ENCODE measurements at places on chromosomes 4 and X.

GRCh38 chrX:49176421-49177326 lies 5.0 kb downstream of the PLP2 start:
- DNase-seq: peak; percentile 18

- DNase-seq: peak; percentile 27
Measured at GRCh38 chrX:17689971-17690409, 47.3 kb upstream of the SCML1 start.

- DNase-seq: no peak
Measured at GRCh38 chr4:109451544-109452273, 18.1 kb downstream of the SEC24B start.

DNA sequence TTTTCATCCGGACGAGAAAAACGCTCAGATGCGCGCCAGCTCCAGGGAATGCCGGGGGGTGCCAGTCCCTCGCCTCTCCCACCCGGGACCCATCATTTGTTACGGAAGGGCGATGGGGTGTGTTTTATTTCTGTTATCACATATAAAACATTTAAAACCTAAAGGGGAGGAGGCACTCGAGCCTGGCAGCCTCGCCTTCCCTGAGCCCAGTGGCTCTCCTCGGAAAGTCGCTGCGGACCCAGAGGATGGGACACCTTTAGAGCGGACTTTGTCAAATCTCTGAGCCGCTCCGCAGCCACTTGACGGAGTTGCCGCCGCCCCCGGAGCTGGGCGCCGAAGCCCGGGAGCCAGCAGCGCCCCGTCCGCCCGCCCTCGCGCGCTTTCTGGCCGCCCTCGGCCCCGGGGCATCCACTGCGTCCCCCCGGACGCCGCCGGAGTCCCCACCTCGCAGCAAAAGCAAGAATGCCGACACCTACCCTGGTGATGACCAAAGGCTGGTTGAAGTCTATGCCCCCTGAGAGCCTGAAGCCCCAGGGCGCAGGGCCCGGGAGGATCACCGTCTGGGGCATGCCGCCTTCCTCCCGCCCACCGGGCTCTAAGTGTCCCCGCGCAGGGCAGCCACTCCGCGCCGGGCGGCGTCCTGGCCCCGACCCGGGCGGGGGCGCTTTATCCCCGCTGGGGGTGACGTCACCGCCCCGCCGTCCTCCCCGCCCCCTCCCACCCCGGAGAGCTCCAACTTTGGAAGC lies at the start of gene PDLIM3:
Gene PDLIM3, minus strand, starts transcription at position 642 of the 746 bp plus-strand sequence. Its CDS starts 73 bp downstream, at position 569.
- no peak for DNase-seq

GRCh38 chrX:153925739-153926551 lies at the start of gene ARHGAP4:
Gene ARHGAP4 (minus strand): TSS chrX:153926264. CDS start chrX:153926202, 62 bp downstream.
- peak; percentile 22 for DNase-seq

- DNase-seq: peak; percentile 31
Measured at GRCh38 chrX:155071694-155072280, 479 bp downstream of the BRCC3 start.

GRCh38 chr4:127631420-127631819 lies 1.3 kb upstream of the INTU start:
- DNase-seq: no peak

- DNase-seq: peak; percentile 14
Measured at GRCh38 chr4:165207016-165207430, 338 bp upstream of the KLHL2 start.

GRCh38 chr4:2365054-2365912 lies 53.2 kb downstream of the ZFYVE28 start:
- no peak for DNase-seq

DNA sequence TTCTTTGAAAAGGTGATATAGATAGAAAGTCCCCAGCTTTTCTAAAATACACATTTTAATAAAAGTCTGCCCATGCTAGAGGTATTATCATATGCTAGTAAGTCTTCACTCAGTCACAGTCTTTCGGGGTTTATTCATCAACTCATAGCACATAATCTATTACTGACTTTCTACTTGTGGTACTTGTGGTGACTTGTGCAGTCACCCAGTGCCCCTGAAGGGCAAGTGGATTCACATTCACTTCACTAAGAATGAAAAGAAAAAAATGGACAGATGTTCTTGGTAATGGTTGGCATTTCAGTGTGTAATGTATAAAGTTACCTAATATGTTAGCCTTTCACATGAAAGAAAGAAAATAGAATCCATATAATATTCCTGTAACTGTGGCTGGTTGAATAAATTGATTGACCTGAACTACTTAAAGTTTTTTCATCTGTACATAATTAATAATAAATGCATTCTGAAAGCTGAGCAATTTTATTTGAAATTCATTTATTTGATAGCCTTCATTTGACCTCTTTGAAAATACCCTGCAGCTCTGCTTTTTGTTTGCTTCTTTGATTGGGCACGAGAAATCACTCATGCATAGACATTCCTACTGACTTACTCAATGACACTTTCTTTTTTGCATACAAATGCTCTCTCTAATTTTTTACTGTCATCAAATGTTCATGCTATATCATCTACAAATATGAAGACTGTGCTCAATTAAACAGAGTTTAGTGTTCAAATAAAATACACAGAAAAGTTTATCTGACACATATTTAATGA lies 39.5 kb upstream of the ZNF330 start:
- no peak for DNase-seq

- no peak for DNase-seq
Measured at GRCh38 chrX:138986866-138987265, 275.3 kb upstream of the FGF13 start.

GRCh38 chrX:18886344-18887161 lies 97.4 kb downstream of the PHKA2 start:
- peak; percentile 58 for DNase-seq

GRCh38 chr4:42150653-42151567 lies 1.5 kb downstream of the BEND4 start:
- DNase-seq: no peak

DNA sequence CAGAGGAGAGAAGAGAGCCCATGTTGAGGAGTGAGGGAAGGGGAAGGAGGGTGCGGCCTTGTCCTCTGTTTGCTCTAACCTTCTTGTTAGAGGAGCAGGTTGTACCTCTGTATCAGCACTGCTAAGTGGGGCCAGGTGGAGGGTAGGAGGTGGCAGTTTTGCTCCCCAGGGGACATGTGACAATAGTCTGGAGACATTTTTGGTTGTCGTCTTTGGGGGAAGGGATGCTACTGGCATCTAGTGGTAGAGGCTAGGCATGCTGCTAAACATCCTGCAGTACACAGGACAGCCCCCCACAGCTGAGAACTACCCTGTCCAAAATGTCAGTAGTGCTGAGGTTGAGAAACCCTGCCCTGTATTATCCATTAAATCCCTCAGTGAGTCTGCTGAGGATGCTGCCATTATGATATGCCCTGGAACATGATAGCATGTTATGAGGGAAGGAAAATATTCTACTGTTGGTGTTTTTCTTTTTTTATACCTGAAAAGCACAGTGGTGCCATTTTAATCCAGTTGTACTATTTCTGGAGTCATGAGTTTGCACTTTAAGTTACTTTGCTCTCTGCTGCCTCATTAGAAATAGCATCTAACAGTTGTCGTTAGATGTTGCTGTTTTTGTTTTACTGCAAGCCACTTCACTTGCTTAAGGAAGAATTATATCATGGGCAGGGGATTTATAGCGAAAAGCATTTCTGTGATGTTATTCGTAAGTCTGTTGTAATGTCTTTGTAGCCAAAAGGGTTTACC lies 90.6 kb downstream of the LRP2BP start:
- no peak for DNase-seq

DNA sequence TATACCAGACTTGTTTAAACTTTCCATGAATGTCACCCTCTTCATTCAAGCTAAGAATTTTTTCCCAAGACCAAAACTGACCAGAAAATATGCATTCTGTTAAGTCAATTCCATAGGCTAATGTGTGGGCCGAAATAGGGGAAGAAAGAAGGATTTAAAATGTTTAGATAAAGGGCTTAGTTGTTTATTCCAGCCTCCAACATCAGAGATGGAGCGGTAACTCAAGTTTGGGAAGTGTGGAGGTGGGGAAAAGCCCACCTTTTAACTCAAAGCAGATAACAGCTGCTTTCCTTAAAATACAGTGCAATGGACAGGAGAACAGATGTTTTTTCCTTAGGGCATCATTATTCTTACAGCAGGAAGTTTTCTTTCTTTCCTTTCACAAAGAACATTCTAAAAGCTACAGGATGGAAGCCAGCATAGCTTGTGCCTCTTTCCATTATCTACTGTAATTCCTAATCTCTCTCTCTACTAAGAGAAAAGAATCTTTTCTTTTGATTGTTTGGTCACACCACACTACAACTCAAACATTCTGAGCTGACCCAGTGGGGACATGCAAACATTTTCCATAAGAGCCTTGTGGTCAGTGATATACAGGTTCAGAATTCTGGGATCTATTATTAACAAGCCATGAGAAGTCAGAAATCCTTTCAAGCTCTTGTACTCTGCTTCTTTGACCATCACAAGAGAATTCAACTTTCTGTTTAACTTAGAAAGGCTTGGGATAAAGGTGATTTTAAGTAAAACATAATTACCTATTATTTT lies 101.6 kb downstream of the PDE5A start:
- no peak for DNase-seq

DNA sequence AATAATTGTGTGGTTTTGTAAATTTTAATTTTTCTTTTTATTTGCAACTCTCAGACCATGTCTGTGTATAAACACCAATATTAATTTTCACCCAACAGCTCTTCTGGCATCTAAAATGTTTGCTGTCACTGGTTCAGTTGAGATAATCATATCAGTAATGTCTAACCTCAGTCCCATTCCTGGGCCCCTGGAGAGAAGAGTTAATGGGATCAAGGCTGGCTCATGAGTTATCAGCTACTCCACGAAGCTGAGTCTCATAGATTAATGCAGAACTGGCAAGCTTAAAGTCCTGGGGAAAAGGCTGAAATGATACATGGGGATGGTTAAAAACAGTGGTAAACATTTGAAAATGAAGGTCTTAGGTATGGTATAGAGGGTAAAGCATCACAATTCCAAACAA lies 28.4 kb upstream of the TSPAN5 start:
- DNase-seq: no peak

DNA sequence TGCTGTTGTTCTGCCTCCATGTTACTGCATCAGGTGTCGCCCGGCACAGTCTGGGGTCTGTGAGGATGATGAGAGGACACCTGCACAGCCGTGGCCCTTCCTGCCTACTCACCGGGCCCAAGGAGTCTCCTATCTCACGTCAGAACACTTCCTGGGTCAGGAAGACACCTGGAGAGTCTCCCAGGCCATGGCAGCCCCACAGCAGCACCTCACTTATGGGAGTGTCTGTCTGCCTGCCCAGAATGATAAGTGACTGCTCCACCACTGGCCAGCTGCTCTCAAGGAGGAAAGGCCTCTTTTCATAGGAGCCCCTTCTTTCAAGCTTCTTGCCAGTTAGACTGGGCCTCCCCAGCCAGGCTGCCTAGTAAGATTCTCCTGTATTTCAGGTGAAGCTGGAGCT lies 56.1 kb downstream of the NELFA start:
- DNase-seq: no peak

DNA sequence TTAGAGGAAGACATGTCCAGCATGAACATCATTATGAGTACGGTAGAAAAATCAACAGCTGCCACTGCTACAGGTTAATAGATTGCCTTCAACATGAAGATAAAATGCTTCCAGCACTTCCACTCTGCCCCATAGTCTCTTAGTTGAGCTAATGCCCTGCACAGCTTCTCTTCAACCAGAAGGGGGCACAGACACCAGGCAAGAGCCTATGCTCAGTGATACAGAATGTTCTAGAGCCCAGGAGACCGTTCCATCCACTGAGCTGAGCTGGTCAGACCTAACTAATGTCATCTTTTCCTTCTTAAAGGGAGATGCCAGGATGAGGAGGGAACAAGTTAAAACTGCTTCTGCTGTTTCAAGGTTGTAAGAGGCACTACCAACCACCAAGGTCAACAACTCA lies 42.2 kb downstream of the SMIM10L2A start:
- DNase-seq: peak; percentile 6

- no peak for DNase-seq
Measured at GRCh38 chrX:68758671-68759070, 70.2 kb upstream of the EFNB1 start.

DNA sequence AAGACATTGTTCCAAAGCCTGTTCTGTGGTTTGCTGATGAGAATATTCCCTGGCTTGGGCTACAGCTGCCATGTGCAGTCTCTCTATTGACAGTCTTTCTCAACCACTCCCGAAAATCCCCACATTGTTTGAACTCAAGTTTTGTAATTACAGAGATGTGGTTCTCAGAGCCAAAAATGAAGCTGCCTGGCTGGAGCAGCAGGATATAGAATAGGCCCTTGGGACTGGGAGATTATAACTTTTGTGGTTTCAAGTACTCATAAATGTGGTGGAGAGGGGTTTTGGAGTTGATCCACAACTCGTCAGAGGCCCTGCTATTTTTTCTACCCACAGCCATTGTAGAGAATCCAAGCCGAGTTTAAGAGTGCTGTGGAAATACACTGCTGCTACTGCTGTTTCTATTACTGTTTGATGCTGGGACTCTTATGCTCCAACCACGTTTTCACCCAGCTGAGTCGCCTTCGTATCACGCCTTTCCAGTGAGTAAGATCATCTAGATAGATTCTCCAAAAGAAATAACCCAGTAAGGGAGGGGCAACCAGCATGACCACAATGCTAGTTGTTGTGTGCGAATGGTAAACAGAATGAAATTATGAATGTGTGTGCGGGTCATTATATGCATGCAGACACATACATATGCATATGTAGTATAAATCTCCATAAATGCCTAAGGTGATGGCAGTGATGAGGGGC lies 57.1 kb upstream of the ATXN3L start:
- DNase-seq: no peak

DNA sequence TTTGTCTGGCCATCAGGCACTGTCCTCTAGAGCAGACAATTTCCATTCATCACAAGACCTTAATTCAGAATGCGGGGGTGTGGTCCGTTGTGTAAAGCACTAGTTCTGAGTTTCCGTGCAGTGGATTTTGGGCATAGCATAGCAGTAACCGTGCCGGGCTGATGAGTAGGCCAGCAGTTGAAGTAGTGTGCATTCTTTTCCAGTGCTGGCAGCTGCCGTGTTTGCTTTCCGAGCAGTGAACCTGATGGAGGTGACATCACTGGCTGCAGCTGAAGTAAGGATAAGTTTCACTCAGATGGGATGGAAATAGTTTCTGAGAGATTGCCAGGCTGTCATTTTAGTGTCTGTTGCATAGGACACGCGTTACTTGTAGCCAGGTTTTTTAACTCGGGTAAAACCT lies 107.0 kb upstream of the STIM2 start:
- DNase-seq: no peak

GRCh38 chr4:151743894-151744293 lies 16.9 kb downstream of the GATB start:
- no peak for DNase-seq

GRCh38 chr4:61220556-61220955 lies 20.4 kb downstream of the ADGRL3 start:
- DNase-seq: no peak

DNA sequence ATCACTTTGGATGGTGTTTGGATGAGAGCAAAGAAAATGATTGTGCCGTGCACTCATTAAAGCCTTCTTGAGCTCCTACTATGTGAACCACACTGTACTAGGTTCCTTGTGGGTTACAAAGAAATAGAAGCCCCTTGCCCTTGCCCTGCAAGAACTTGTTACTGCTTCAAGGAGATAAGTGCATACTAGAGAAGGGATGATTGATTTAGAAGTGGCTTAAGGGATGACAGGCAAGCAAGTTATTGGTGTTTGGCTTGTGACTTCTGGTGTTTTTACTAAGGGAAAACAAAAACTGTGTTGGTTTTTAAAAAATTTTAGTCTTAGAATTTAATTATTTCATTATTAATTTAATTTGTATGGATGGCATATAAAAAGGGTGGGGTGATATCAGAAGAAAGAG lies 67.4 kb downstream of the IL21 start:
- DNase-seq: no peak

- DNase-seq: no peak
Measured at GRCh38 chrX:103523605-103524004, 4.3 kb upstream of the RAB40A start.
